ENCODE measurements at places on chromosomes 7 and 10.
A peak's percentile ranks its signal among the peaks of the same experiment; 100 is the strongest.

DNA sequence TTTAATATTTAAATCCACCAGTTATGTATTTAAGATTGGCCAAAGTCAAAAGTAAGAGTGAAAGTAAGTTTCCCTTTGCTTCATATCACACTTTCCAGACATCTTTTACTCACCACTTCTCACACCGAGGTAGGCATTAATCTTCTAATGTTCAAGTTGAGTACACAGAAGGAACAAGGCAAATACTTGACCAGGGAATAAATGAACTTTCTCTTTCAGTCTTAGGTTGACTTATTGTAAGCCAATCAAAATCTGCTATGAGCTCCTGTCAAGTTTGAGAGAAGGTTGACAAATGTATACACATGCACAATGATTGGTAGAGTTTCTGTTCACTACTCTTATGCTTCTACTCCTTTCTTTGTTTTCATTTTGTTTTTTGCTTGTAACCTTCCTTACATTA is 842.5 kb downstream of the REEP3 start:
- H3K4me3 ChIP-seq, result no peak overlapping the region
- H3K36me3 ChIP-seq, result no peaks in the 10 kb centered on the region
- H3K27ac ChIP-seq, result no peak overlapping the region

- H3K27me3 ChIP-seq, result peaks cover 6% of the 10 kb centered on the region
- H3K4me3 ChIP-seq, result no peak overlapping the region
- H3K36me3 ChIP-seq, result no peaks in the 10 kb centered on the region
- no peak overlapping the region for H3K27ac ChIP-seq
- DNase-seq, result no peak
Measured at GRCh38 chr7:39043531-39043930, 65.8 kb downstream of the POU6F2 start.

- H3K36me3 ChIP-seq, result no peaks in the 10 kb centered on the region
- no peaks in the 10 kb centered on the region for H3K27me3 ChIP-seq
- DNase-seq, result no peak
- no peak overlapping the region for H3K4me3 ChIP-seq
Measured at GRCh38 chr7:73909051-73909941, 48.3 kb downstream of the TMEM270 start.

GRCh38 chr7:103148131-103148993 is 537 bp downstream of the NAPEPLD start:
- no peaks in the 10 kb centered on the region for H3K36me3 ChIP-seq
- no peaks in the 10 kb centered on the region for H3K27me3 ChIP-seq
- H3K4me1 ChIP-seq, result peaks cover 32% of the 10 kb centered on the region
- peak overlapping the region; percentile 92 for H3K4me3 ChIP-seq
- H3K27ac ChIP-seq, result peak overlapping the region; percentile 95

GRCh38 chr7:156155988-156156733 is 343.9 kb upstream of the SHH start:
- no peaks in the 10 kb centered on the region for H3K4me1 ChIP-seq
- no peak overlapping the region for H3K4me3 ChIP-seq
- no peaks in the 10 kb centered on the region for H3K36me3 ChIP-seq
- H3K27me3 ChIP-seq, result no peaks in the 10 kb centered on the region
- no peak overlapping the region for H3K27ac ChIP-seq

- peaks cover 9% of the 10 kb centered on the region for H3K4me1 ChIP-seq
- H3K27ac ChIP-seq, result no peak overlapping the region
- DNase-seq, result no peak
- H3K4me3 ChIP-seq, result peak overlapping the region; percentile 97
Measured at GRCh38 chr7:93231259-93231658, 907 bp upstream of the VPS50 start.

DNA sequence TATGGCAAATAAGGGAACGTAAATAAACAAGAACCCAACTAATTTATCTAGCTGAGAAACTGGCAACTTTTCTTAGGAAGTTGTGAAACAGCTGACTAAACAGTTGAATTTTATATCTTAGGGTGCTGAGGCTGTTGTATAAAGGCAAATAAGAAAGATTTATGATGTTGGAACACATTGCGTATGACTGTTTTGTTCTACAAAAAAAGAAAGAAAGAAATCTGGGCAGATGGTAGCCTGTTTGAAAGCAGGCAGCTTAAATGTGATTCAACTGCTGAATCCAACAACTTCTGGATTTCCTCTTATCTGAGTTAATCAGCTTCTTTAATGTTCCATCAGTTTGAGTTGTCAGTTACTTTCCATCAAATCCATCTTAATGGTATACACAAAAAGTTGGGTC is 214.5 kb downstream of the SNX13 start:
- H3K27ac ChIP-seq, result no peak overlapping the region
- peaks cover 12% of the 10 kb centered on the region for H3K27me3 ChIP-seq
- no peaks in the 10 kb centered on the region for H3K4me1 ChIP-seq
- DNase-seq, result no peak

- peak; percentile 30 for DNase-seq
- H3K36me3 ChIP-seq, result no peaks in the 10 kb centered on the region
- no peak overlapping the region for H3K27ac ChIP-seq
- no peak overlapping the region for H3K4me3 ChIP-seq
- H3K4me1 ChIP-seq, result no peaks in the 10 kb centered on the region
- peaks cover 13% of the 10 kb centered on the region for H3K27me3 ChIP-seq
Measured at GRCh38 chr10:49163741-49164140, 24.4 kb downstream of the TMEM273 start.

DNA sequence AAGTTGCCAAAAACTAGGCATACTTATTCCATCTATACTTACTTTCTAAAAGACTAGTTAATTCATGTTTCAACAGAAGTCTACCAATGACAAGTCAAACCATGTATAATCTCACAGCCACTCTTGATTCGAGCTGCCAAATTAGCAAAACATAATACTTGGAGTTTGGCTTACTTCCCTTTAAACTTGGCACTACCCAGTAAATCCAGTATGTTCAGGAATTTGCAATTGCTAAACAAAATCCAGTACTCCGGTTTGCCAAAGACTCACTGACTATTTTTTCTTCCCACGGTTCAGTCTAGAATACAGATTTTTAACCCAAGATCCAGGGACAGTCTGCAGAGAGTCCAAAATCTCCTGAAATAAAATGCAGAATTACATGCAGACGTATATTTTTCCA is 4.6 kb downstream of the OAT start:
- peaks cover 21% of the 10 kb centered on the region for H3K36me3 ChIP-seq
- no peak overlapping the region for H3K4me3 ChIP-seq
- no peaks in the 10 kb centered on the region for H3K27me3 ChIP-seq
- peaks cover 39% of the 10 kb centered on the region for H3K4me1 ChIP-seq
- H3K27ac ChIP-seq, result no peak overlapping the region

DNA sequence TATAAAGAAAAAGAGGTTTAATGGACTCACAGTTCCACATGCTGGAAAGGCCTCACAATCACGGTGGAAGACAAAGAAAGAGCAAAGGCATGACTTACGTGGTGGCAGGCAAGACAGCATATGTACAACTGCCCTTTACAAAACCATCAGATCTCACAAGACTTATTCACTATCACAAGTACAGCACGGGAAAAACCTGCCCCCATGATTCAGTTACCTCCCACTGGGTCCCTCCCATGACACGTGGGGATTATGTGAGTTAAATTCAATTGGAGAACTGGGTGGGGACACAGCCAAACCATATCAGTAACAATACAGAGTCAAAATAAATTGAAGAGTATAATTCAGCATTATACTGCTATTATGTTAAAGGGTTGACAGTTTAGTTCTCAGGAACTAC is 37.8 kb downstream of the RNLS start:
- peaks cover 12% of the 10 kb centered on the region for H3K4me1 ChIP-seq
- no peak for DNase-seq
- H3K27me3 ChIP-seq, result no peaks in the 10 kb centered on the region
- no peak overlapping the region for H3K4me3 ChIP-seq
- H3K27ac ChIP-seq, result no peak overlapping the region
- H3K36me3 ChIP-seq, result no peaks in the 10 kb centered on the region

- no peak overlapping the region for H3K4me3 ChIP-seq
- no peak for DNase-seq
- H3K4me1 ChIP-seq, result peaks cover 5% of the 10 kb centered on the region
- no peak overlapping the region for H3K27ac ChIP-seq
Measured at GRCh38 chr10:113473011-113473410, 79.8 kb upstream of the HABP2 start.
